ENCODE measurements at places on chromosomes 6 and 20.

DNA sequence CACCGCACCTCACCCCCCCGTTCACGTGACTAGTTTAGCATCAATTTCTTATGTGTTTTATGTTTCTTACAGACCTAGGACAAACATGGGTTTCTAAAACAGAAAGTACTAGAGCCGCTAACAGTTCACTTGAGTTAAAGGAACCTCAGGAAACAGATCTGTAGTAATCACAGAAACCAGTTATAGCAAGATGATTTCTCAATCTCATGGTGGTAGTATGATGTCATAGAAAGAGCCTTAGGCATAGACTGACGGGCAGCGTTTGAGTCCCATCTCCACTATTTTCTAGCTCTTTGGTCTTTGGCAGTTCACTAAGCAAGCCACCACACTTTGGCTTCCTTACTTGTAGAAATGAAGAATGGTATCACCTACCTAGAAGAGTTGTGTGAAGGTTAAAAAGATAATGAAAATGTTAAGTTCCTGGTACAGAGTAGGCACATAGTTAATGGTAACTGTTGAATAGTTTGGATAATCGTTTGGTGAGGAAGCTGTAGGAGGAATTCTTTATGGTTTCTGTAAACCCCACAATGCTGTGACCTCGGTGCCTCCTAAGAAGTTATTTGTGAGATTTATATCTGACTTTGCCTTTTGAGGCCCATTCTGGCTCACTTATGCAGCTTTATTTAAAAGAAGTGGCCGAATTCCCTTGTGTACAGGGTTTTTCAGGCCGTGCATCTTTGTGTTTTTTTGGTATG is 21.3 kb downstream of the CTNNBL1 start:
- no peak for DNase-seq

- DNase-seq, result no peak
These were observed 21.9 kb downstream of the TOP1 start for GRCh38 chr20:41050361-41051008.

- DNase-seq, result peak; percentile 5
These were observed 53.0 kb downstream of the ADAT2 start for GRCh38 chr6:143397227-143398222.

GRCh38 chr6:154127657-154128056 is 88.6 kb downstream of the OPRM1 start:
- no peak for DNase-seq

GRCh38 chr6:39152262-39152661 is 37.3 kb upstream of the SAYSD1 start:
- DNase-seq, result no peak

- DNase-seq, result no peak
These were observed 101.7 kb upstream of the PMEPA1 start for GRCh38 chr20:57811374-57812020.

DNA sequence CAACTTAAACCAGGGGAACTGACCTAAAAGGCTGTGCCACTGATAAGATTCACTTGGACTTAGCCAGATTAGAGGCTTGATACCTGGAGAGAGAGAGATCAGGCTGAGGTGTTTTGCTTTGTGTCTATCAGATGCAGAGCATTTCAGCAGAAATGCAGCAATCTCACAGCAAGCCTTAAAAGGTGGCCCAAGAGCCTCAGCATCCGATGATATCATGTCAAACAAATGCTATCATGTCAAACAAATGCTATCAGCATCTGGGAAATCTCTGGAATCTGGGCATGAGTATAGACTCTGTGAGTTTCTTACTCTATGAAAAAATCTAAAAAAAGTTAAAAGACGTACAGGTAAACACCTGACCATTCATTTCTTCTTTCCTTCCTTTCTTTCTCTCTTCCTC is 718.9 kb downstream of the EYS start:
- DNase-seq, result no peak

DNA sequence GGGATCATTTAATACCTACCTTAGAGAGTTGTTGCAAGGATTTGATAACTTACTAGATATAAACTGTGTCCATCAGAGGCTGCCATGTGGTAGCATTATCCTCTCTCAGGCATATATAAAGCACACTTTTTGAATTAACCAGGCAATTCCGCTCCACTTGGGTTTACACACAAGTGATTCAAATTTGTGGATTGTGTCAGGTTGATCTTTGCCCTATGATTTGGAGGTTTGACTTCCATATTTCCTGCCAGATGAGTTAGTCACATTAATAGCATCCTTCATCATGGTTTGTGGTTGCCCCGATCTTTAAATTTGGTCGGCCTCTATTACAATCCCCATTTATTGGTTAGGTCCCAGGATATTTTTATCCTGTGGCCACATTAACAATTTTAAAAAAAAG is 44.8 kb upstream of the CTAGE9 start:
- no peak for DNase-seq

DNA sequence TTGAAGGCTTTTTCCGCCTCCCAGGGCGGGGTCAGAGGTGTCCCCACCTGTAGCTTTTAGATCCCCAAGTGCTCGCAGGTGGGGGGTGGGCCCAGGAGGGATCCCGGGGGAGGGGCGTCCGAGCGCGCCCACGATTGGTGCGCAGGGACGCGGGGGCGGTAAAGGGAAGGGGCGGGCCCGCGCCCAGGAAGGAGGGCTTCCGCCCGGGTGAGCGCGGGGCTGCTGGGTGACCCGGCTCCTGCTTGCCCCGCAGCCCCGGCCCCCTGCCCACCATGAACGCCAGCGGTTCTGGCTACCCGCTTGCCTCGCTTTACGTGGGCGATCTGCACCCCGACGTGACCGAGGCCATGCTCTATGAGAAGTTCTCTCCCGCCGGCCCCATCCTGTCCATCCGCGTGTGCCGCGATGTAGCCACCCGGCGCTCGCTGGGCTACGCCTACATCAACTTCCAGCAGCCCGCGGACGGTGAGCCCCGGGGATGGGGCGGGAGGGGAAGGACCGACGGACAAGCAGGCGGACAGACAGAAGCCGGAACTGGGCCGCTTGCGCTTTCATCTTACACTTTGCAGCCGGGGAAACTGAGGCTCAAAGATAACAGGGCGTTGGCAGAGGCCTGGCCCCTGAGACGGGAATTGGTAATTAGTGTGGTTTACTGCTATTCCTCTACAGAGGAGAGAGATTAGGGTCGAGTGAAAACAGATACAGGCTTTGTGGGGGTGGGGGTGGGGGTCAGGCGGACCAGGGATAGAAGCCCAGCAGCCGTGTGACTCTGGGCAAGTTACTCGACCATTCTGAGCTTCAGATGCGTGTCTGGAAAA is at the start of gene PABPC1L:
Gene PABPC1L, plus strand, starts transcription at position 189 of the 818 bp plus-strand sequence. Its CDS starts 84 bp downstream, at position 273.
- DNase-seq, result peak; percentile 85

GRCh38 chr6:114945392-114945791 is 602.6 kb upstream of the HS3ST5 start:
- DNase-seq, result no peak

GRCh38 chr20:4119854-4120209 is 104.5 kb upstream of the RNF24 start:
- no peak for DNase-seq

- DNase-seq, result no peak
These were observed 185.9 kb downstream of the ANKRD60 start for GRCh38 chr20:58042591-58042990.

- DNase-seq, result peak; percentile 36
These were observed 258 bp downstream of the PHF10 start for GRCh38 chr6:169723991-169724493.

GRCh38 chr20:46073443-46073842 is 16.3 kb downstream of the NCOA5 start:
- DNase-seq, result no peak

GRCh38 chr6:155187994-155188706 is 75.7 kb upstream of the CLDN20 start:
- DNase-seq, result no peak

GRCh38 chr20:57663241-57663640 is 43.0 kb upstream of the ZBP1 start:
- DNase-seq, result no peak

GRCh38 chr6:94510877-94511276 is 1066.5 kb upstream of the MANEA start:
- no peak for DNase-seq

- DNase-seq, result no peak
These were observed 59.2 kb downstream of the KCNS1 start for GRCh38 chr20:45041464-45042337.

- DNase-seq, result no peak
These were observed 32.3 kb upstream of the TRDN start for GRCh38 chr6:123668965-123669591.

- no peak for DNase-seq
These were observed 19.3 kb downstream of the JARID2 start for GRCh38 chr6:15264902-15265761.

DNA sequence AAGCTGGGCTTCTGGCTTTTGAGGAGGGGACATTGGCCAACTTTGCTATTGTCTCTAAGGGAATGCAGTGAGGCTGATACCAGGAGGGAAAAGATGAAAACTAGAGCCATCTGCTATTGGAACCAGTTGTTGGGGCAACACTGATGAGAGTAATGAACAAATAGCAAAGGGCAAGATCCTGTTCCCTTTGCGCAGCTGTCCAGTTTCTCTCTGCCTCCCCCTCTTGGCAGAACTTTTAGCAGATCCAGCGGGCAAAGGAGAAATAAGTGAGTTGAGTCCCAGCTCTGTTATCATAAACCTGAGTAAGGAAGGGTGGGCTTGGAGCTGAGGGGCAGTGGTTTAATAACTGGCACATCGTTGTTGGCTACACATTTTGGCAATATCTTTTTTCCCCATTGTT is 126.8 kb downstream of the AKAP7 start:
- no peak for DNase-seq

GRCh38 chr6:68059899-68060298 is 575.2 kb upstream of the ADGRB3 start:
- no peak for DNase-seq

- no peak for DNase-seq
These were observed 240.0 kb downstream of the HDGFL1 start for GRCh38 chr6:22809370-22809769.

DNA sequence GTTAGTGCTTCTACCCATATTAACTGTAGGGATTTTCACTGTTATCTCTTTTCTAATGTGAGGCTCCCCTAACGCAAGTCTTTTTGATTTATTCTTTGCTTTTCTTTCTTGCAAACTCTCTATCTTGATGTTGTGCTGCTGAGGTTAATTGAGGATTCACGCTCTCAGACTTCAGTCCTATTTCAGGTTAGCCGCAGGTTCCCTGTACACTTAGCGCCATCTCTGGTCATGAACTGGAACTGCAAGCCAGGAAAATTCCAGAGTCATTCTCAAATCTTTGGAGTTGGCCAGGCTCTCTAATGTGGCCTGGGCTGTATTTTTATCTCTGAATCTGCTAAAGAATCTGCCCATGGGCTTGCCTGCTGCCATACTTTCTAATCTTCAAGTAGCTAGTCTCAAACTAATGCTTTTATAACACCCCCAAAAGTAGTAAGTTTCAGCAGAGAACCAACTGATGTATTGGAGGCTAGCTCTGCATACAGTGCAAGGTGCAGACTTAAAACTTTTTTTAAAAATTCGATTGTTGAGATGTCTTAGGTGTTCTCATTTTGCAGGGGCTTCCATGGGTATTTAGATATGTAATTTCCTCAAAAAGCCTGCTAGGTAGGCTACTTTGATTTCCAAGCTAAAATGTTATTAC is 91.1 kb upstream of the OPRM1 start:
- peak; percentile 13 for DNase-seq

Data from activated CD4-positive, alpha-beta T cell treated with anti-CD3 and anti-CD28 coated beads, Interleukin-2, amount 50 U/mL, for 48 hours (primary cell).